ENCODE measurements at places on chromosomes 16 and 17.

DNA sequence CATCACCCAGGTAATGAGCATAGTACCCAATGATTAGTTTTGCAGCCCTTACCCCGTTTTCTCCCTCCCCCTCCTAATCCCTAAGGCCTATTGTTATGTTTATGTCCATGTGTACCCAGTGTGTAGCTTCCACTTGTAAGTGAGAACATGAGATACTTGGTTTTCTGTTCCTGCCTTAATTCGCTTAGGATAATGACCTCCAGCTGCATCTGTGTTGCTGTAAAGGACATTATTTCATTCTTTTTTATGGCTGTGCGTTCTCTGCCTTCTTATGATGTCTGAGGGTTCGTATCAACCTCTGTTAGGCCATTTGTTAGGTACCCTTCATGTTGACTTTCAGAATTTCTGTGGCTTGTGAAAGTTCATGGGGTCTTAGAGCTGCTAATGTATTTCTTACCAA is 31.0 kb downstream of the CTCF start:
- no peak for DNase-seq

DNA sequence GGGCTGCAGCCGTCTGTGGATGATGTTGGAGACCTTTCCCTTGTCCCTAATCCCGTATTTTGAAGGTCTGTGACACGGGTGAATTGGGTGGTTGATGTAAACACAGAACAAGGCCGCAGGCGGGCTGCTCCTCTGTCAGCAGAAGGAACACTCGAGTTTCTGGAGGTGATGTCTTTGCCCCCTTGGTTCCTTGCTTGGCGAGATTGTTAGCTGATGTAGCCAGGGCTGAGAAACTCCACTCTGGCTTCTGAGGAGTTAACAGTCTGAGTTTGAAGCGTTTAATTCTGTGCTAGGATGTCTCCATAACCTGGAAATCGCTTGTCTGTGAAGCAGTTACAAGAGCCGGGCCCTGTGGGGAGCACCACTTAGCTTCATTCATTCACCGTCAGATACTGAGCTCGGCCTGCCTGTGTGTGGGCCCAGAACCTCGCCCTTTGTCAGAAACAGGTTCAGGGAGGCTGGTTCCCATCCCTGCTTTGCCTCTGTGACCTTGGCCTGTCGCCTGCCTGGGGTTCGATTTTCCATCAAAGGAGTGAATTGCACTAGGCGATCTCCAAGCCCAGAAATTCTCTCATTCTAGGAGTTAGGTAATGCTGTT is 1.3 kb downstream of the MAPK8IP3 start:
- DNase-seq = peak; percentile 25

DNA sequence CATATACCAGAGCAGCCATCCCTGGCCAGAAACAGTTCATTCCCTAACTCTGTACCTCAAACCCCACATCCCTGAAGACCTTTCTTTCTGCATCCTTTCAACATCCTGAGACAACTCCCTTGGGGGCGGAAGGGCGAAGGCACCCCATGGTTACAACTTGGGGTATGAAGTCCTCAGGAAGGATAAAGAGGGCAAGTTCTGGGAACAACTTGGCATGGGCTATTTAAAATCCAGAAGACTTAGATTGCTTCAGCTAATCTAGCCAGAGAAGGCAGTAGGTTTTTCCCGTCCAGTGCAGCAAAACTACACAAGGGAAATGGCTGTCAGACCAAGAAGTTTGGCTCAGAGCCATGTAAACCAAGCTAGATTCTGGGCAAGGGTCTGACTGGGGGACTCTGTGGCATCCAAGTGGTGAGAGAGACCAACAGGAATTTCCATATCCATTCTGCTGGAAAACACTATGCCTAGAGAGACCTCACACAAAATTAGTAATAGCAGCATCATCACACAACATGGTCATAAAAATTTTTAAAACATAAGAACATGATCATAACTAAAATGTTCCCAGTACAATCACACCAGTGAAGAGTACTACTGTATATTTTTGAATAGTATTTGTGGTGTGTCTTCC is 113.2 kb downstream of the CDYL2 start:
- DNase-seq = no peak

GRCh38 chr16:79042886-79043285 is 557.7 kb downstream of the MAF start:
- no peak for DNase-seq

GRCh38 chr17:77555741-77556291 is 402.7 kb upstream of the TNRC6C start:
- peak; percentile 74 for DNase-seq

GRCh38 chr17:34675605-34676004 is 96.2 kb downstream of the TMEM132E start:
- DNase-seq = no peak

- DNase-seq = no peak
These were observed 239.4 kb downstream of the IRF8 start for GRCh38 chr16:86138121-86139085.

DNA sequence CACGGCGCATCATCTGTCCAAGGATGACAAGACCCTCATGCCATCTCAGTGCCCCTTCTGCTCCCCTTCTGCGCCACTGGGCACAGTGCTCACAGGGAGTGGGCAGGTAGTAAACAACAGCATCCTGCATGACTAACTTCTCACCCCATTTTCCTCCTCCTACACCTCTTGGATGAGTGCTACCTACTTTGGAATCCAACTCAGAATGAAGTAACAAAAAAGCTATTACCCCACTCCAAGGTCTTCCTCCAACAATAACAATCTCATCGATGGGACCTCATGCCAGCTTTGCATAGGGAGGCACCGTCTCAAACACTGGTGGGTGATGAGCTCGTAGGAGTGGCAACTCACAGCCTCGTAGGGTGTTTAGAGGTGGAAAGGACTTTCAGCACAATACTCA is 98.6 kb upstream of the RCVRN start:
- DNase-seq = no peak

GRCh38 chr17:77476931-77477805 is 336.4 kb downstream of the SEC14L1 start:
- DNase-seq = peak; percentile 83

DNA sequence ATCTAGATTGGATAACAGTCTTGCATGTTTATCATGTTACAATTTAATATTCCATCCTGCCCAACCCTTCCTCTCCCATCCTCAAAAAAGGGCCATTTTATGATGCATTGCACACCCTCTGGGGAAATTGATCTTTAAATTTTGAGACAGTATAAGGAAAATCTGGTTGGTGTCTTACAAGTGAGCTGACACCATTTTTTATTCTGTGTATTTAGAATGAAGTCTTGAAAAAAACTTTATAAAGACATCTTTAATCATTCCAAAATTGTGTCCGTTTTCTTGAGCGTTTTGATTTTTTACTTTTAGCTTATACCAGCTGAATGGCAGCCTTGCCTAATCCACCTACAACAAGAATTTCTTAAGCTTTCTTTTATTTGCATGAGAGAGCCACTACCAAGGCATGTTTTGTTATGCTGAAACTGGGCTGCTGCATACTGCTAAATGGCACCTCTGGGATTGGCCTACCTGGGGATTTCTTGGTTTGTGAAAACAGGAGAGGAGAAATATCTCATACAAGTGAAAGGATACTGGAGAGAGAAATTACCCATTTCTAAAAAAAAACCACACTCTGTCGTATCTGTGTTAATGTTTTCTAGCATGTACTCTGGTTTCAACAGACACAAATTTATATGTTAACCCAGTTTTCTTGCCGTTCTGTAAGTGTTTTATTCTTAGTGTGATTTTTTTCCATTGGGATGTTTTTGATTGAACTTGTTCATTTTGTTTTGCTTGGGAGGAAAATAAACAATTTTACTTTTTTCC is 52.2 kb downstream of the TUBD1 start:
- no peak for DNase-seq

DNA sequence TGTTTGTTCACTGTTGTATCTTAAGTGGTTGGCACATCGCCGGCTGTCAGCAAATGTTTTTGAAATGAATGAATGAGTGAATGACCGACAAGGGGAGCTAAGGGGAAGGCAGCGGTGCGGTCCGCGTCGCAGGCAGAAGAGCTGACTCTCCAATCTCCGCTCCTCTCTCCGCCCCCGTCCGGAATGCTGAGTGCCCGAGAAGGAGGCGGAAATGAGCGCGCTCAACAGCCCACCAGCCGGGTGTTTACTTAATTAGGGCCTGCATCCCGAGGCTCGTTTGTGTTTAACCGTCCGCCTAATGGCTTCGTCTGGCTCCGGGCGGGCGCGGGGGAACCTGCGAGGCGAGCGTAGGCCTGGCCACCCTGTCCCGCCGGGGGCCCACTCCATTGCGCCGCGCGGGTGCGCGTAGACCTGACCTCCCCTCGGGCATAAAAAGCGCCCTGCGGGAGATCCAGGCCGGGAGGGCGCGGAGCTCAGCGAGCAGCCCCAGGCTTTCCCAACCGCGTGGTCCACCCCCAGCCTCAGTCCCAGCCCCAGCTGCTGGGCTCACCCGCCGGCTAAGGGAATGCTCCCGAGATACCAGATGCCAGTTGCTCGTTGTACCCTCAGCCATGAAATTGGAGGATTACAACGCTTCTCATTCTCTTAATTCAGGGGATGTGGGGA is 2.5 kb upstream of the CDH3 start:
- DNase-seq = peak; percentile 93

DNA sequence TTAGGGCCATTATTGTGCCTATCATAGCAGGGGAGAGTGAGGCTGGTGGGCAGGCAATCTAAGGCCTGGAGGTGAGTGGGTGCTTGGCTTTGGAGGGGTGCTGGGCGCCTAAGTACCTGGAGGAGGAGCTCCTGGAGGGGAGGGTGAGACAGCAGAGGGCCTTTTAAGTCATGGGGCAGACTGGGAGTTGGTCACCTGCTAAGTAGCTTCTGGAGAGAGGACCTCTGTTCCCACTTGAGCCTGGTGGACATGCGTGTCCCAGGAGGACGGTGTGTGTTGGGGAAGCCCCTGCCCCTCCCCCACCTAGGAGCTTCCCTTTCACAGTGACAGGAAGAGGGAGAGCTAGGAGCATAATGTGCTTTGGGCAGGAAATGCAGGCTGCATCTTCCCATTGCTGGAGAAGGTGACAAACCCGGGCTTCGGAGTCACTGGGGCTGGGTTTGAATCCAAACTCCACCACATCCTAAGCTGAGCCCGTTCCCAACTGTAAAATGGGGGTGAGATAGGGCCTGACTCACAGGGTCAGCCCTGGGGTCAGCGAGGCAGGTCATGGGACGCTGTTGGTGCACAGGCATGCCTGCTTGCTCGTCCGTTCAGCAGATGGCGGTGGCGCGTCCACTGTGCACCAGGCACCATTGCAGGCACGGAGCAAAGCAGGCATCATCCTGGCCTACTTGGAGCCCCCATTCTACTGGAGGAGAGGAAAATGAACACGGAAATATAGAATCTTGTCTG is 37.9 kb downstream of the CMIP start:
- DNase-seq = no peak

DNA sequence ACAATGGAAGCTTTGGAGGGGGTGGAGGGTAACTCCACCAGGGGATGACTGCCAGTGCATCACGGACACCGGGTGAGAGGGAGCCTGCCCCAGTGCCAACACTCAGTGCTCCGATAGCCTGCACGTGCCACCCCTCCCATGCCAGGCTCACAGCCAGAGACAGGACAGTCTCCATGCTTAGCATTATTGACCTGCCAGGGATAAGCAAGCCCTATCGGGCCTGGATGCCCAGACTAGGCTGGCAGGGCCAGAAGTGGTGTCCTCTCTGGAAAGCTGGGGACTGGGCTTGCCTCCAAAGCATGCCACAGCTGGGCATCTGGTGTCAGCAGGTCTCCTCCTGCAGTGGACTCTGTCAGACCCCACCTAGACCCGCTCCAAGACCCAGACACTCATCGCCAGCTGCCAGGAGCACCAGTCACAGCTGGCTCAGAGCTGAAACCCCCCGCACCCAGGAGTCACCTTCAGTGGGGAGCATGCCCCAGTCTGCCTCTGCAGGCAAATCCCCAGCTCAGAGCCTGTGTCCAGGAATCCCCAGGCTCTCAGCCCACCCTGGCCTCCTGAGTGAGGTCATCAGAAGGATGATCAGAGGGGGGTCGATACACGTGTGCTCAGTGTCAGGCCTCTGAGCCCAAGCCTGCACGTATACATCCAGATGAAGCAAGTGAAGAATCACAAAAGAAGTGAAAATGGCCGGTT is 1.8 kb upstream of the RHBDF1 start:
- peak; percentile 46 for DNase-seq

GRCh38 chr17:6970992-6971391 is 24.9 kb upstream of the ALOX12 start:
- no peak for DNase-seq

GRCh38 chr17:82839617-82840292 is at the start of gene ZNF750:
Gene ZNF750 (minus strand): TSS chr17:82840022. CDS start chr17:82832454, 7,568 bp downstream.
- no peak for DNase-seq

DNA sequence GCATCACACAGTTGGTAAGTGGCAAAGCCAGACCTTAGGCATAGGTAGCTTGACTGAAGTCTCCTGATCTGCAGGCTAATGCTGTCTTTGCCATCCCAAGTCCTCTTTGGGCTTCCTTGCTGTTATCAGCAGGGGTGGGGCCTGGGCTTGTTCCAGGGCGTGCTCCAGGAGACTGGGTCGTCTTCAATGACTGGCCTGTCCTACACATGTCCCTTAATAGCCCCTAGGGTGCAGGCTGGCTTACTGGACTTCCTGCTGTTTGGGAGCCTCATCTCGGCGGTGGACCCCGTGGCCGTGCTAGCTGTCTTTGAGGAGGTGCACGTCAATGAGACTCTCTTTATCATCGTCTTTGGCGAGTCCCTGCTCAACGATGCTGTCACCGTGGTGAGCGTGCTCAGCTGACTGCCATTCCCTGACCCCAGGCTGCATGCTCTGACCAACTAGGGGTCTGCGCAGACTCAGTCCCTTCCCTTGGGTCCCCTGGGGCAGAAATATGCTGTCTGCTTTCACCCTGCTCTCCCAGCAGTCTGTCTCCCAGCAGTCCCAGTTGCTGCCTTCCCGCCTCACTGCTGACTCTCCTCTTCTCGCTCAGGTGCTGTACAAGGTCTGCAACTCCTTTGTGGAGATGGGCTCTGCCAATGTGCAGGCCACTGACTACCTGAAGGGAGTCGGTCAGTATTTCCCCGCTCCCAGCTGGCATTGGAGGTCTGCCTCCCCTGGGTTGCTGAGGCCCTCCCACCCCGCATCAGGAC is 6.2 kb downstream of the SLC9A5 start:
- no peak for DNase-seq

GRCh38 chr17:68602289-68602688 is 1.1 kb upstream of the FAM20A start:
- no peak for DNase-seq

DNA sequence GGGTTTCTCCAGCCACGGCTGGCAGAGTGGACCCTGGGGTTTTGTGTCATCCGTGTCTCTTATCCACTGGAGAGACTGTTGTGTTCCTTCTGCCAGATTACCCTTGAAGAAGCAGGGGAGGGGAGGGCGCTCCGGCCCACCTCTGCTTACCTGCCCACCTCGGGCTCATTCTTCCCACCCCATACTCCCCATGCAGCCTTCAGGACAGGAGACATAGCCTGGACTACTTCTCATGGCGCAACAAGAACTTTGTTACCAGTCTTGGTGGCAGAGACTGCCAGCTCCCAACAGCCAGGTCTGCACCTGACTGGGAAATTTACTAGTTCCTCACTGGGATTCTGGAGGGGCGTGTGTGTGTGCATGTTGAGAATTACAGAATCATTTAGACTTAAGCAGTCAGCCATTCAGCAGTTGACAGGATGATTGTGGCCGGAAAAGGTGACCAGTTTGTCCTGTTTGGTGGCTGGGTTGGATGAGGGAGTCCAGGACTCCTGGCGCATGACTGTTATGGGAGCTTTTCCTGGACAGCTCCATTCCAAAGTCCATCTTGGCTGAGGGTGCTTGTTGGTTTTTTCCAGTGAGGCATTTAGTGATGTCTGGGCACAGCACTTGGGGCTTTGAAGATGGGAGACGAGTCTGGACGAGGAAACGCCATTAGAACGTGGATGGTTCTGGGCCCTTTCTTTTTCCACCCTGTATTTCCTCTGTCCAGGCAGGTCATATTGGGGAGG is 8.7 kb downstream of the GSE1 start:
- DNase-seq = no peak

GRCh38 chr17:47931848-47932247 is 9.5 kb upstream of the PNPO start:
- DNase-seq = no peak

All from tongue (tissue), 3 donors.